ENCODE measurements at places on chromosomes 4 and X.

DNA sequence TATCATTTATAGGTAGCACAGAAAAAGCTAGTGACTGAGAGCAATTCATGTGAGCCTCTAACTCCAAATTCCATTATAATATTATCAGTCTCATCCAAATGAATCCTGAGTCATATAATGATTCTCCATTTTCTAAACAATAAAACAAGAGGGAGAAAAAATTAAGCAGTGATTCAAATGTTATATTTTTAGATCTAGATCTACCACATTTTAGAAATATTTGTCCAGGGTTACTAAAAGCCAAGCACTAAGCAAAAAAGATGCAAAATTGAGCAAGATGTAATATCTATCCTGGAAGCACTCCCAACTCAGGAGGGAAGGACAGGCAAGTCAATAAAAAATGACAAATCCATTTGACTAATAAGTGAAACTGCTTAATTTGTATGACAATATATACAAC is 172.8 kb downstream of the FBXW7 start:
- DNase-seq = no peak

GRCh38 chr4:124390861-124391260 is 321.7 kb downstream of the ANKRD50 start:
- no peak for DNase-seq

DNA sequence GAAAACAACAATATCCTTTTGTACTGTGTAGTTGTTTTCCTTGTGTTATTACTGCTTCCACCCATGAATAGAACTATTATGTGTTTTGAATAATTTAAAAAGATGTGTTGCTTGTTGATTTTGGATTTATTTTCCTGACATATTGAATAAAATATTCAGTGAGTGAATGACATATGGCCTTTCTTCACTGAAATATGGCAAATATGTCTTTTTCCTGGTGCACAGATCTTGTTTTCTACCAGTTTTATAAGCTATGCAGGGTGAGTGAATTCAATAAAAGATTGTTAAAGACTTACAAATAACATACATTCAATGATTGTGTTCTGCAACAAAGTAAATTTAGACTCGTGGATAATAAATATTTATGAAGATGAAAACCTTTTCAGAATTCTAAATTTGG is 1216.3 kb upstream of the ADGRL3 start:
- no peak for DNase-seq

GRCh38 chr4:128364565-128364964 is 77.0 kb upstream of the PGRMC2 start:
- DNase-seq = no peak

DNA sequence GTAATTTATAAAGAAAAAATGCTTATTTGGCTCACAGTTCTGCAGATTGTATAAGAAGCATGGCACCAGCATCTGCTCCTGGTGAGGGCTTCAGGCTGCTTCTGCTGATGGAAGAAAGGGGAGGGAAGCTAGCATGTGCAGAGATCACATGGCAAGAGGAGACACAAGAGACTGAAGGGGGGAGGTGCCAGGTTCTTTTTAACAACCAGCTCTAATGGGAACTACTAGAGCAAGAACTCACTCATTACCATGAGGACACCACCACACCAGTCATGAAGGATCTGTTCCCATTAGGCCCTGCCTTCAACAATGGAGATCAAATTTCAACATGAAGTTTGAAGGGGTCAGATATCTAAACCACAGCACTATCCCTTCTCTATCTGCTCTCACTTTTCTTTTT is 9.4 kb upstream of the COPS4 start:
- no peak for DNase-seq

All from stimulated activated CD4-positive, alpha-beta T cell treated with anti-CD3 and anti-CD28 coated beads, Interleukin-1b, Interleukin-23, amount 100 ng/mL, for 1 hour (primary cell).